Activated gamma-delta T cell treated with anti-CD3 and anti-CD28 coated beads, Interleukin-2, amount 50 U/mL, for 16 hours (primary cell): ENCODE measurements at places on chromosomes 4 and X.

- no peak for DNase-seq
These were observed 55.6 kb downstream of the ADGRA3 start for GRCh38 chr4:22460266-22460665.

DNA sequence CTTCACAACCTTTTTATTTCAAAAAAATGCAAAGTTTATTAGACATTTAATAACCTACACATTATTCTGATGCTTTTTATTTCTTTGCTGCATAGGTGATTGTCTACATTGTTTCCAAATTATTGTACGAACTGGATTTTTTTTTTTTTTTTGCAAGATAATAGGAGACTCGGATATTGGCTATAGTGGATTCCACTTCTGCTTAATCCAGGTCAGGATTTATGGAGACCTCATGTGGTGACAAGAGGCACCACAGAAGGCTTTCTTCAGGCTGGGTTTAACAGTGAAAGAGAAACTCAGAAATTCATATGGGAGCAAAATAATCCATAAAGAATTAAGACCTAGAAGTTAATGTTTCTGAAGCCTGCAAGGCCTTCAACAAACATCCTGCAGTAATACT is 2.4 kb upstream of the SLIT2 start:
- DNase-seq, result no peak

- DNase-seq, result no peak
These were observed 45.0 kb upstream of the SH3RF1 start for GRCh38 chr4:169315530-169316343.

- DNase-seq, result no peak
These were observed 263.5 kb downstream of the TMA16 start for GRCh38 chr4:163758032-163758431.

GRCh38 chrX:40543661-40544328 is 37.0 kb upstream of the ATP6AP2 start:
- no peak for DNase-seq

GRCh38 chr4:164441109-164441508 is 312.8 kb upstream of the SMIM31 start:
- no peak for DNase-seq

- no peak for DNase-seq
These were observed 25.4 kb upstream of the ARSD start for GRCh38 chrX:2954541-2954940.

- DNase-seq, result no peak
These were observed 136.1 kb upstream of the MID1 start for GRCh38 chrX:10756441-10756840.

- DNase-seq, result no peak
These were observed 41.3 kb downstream of the RHOH start for GRCh38 chr4:40238008-40238699.

- DNase-seq, result no peak
These were observed 268.7 kb downstream of the MAPK10 start for GRCh38 chr4:86091201-86091600.

DNA sequence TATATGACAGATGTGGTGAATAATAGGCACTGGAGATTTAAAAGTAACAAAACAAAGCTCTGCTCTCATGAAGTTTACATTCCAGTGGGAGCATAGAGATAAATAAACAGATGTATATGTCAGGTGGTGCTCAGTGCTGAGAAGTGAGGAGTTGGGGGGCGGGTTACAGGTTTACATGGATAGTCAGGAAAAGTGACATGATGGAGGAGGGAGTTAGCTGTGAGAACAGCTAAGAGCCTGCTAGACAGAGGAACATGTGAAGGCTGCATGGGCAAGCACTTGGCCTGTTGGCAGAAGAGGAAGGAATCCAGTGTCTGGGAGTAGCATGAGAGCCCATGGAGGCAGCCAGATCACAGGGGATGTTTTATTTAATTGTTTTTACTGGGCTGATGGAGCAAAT is 10.2 kb upstream of the TMEM156 start:
- DNase-seq, result no peak

DNA sequence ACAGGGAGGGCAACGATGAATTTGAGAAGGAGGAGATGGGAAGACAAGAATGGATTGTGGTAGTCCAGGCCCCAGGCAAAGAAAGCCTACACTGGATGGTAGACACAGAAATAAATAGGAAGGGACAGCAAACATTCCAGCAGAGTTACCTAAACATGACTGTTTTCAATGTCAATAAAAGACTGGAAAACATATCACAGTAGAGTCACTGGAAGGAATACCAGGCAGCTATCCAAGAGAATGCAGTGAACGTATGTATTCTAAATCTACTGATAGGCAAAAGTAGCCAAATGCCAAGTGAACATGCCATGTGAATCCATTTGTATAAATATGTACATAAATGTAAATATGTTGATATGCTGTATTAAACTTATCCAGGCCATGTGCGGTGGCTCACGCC is 183.0 kb downstream of the PALLD start:
- no peak for DNase-seq

GRCh38 chrX:136752796-136753195 is 27.9 kb downstream of the ARHGEF6 start:
- no peak for DNase-seq

DNA sequence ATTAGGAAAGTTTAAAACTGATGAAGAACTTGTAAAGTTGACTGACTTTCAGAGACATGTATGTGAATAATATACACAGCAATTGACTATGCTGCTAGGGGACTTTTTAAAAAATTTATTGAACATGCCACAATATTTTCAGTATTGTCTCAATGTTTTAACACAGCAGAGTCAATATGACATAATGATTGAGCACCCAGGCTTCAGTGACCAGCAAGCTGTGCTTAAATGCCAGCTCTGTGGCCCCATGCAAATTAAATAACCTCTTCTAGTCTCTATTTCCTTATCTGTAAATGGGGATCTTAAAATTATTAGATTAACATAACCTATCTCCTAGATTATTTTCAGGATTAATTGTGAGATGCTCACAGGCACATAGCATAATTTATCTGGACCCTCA is 56.8 kb upstream of the TXK start:
- no peak for DNase-seq

DNA sequence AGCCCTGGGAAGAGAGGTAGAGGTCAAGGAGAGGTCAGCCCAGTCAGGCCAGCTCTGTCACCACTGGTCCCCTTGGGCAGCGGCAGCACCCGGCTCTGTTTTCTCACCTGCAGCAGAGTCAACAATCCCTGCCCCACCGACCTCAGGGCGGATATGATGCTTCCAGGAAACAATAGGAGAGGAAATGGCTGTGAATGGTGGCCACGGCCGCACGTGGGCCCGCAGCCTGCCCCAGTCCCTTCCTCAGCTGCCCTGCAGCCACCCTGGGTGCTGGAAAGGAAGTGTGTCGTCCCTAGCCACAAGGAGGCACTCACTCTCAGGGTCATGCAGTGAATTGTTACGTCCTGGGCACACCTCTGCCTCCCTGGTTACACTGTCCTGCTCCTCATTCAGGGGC is 92.5 kb upstream of the ENPP6 start:
- peak; percentile 9 for DNase-seq

- no peak for DNase-seq
These were observed 178.9 kb downstream of the MGST2 start for GRCh38 chr4:139844459-139845036.

- DNase-seq, result no peak
These were observed 35.0 kb upstream of the HMX1 start for GRCh38 chr4:8906668-8906970.

DNA sequence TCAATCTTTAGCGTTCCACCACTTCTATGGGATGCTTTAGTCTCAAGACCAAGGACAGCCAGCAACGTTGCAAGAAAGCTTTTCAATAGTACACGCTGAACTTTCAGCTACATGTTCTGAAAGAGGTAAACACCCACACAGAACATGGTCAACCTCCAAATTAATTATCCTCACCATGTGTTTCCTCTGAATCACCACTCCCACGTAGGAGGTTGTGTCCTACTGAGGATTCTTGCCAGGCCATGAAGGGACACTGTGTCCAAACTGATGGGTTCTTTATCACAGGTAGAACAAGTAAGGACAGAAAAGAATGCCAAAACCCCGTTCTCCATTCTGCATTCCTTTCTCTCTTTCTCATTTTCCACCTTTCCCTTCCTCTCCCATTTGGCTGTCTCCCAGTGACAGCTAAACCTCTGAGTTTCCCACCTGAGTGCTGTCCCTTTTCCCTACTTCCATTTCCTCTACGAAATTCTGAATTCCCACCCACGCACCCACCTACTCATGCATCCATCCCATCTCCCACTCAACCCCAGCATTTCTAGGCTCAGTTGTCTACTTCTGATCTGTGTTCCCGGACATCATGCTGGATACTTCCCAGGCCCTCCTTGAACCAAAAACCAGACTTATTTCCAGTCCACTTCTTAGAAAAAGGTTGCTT is 29.0 kb upstream of the GPM6B start:
- DNase-seq, result no peak

- no peak for DNase-seq
These were observed 262.2 kb upstream of the INTU start for GRCh38 chr4:127370604-127371003.

GRCh38 chr4:13980317-13981310 is 353.1 kb upstream of the BOD1L1 start:
- DNase-seq, result no peak

DNA sequence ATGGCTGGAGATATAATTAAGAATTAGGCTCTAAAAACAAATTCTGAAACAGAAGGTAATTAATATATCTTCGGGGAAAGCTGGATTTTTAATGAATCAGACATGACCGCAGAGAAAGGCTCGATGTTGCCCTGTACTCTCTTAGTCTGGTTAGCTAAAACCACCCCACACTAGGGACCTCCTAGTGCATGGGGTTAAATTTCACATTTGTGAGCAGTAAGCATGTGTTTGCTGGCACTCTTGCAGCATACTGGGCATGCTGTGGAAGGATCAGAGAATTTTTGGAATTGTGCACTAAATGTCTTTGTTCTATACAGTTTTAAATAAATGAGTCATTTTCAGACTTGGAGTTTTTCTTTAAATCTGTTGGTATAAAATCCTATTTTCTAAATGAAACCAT is 475.6 kb upstream of the FTHL17 start:
- DNase-seq, result no peak

- DNase-seq, result no peak
These were observed 13.1 kb downstream of the GPR82 start for GRCh38 chrX:41737065-41737464.

DNA sequence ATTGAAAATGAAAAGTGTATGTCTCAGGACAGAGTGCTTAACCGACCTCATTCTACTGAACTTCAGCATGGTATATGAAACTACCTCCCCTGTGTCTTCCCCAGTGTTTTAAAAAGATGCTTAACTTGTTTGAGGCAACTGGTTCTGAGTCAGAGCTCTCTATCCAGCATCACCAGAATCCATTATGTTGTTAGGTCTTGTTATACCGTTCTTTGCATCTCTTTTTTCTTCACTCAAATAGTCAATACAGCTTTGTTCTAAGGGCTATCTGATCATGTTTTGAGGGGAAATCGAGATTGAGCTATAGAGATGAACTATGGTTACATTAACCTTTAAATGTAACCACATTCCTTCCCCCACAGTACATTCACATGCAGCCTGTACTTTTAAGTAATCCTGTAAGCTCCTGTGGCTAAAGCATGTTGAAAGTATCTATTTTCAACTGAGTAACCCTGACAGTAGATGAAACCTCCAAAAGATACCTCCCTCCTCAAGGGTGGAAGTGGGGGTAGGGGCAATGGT is 514.4 kb downstream of the RPA4 start:
- no peak for DNase-seq

DNA sequence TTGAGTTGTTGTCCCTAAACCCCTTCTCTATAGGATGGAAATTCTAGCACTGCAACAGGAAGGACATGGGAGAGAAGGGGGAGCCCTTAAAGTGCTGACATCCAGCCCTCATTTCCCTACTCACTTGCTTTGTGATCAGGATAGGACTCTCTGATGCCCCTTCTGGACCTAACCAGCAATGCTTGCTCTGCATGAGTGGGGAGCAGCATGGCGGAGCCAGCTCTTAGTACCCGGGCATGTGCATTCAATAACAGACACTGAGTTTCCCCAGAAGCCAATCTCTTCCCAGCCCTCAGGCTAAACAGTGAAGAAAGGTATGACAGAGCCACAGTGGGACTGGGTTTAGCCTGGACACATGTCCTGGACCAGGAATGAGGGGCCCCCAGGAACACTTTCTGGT is 14.0 kb downstream of the SOD3 start:
- DNase-seq, result no peak

- no peak for DNase-seq
These were observed 648 bp upstream of the MSMO1 start for GRCh38 chr4:165326831-165327210.

DNA sequence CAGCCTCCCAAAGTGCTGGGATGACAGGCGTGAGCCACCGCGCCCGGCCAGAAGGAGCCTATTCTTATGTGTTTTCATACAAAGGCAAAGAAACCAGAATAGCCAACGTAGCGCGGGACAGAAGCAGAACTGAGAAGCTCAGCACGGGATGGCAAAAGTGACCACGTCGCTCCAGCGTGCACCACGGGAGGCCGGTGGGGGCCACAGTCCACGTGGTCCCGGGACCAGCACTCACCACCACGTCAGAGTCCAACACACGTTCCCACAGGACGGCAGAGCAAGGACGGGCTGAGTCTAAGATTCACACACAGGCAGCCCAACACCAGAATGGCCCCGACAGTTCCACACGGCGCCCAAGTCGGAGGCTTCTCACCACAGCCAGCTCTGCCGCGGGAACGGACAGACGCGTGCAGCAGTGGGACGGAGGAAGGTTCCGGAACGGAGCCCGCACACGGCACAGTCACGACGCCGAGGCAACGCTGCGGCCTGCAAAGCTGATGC is 18.8 kb upstream of the GTPBP6 start:
- DNase-seq, result no peak

DNA sequence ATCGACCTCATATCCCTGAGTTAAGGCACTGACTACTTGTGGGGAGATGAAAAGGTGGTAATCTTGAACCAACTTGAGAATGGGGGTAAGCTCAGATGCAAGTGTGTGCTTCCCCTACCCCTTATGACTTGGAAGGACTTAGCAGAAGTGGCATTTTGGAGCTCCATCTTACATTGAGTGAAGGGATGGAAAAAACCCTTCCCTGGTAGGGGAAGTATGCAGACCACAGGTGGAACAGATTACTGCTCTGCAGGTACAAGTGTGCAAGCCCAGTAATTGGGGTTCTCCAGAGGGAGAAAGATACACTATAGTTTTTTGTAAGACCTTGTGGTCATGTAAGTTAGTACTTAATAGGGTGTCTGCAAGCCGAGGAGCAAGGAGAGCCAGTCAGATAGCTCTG is 12.2 kb upstream of the WDR1 start:
- no peak for DNase-seq

- no peak for DNase-seq
These were observed 277.5 kb downstream of the FBXW7 start for GRCh38 chr4:152258391-152258790.

DNA sequence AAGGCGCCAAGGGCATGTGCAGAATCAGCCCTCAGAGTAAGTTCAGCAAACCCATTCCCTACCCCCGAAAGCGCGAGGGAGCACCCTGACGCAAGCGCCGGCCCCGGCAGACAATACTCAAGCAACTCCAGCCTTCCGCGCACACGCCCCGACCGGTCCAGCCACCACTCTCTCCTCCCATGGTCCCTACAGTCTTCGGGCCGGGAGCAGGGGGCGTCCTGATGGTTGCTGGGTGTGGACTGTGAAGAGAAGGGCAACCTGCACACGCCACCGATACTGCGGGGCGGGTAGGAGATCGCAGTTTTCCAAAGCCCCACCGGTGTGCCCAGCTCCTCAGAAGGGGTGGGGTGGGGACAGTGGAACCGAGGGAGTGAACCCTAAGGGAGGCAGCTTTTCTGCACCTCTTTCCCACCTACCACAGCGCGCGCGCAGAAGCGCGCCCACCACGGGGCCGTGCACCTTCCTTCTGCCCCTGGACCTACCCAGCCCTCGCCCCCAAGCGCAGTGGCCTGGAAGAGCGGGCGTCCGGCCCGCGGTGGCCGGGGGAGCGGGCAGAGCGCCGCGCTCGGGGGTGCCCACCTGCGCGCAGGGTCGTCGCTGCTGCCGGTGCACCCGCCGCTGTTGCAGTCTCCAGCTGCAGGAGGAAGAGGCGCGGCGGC is 650.2 kb upstream of the DIPK2B start:
- no peak for DNase-seq
